COLO829 (cell line): ENCODE measurements at places on chromosomes 6 and 20.

DNA sequence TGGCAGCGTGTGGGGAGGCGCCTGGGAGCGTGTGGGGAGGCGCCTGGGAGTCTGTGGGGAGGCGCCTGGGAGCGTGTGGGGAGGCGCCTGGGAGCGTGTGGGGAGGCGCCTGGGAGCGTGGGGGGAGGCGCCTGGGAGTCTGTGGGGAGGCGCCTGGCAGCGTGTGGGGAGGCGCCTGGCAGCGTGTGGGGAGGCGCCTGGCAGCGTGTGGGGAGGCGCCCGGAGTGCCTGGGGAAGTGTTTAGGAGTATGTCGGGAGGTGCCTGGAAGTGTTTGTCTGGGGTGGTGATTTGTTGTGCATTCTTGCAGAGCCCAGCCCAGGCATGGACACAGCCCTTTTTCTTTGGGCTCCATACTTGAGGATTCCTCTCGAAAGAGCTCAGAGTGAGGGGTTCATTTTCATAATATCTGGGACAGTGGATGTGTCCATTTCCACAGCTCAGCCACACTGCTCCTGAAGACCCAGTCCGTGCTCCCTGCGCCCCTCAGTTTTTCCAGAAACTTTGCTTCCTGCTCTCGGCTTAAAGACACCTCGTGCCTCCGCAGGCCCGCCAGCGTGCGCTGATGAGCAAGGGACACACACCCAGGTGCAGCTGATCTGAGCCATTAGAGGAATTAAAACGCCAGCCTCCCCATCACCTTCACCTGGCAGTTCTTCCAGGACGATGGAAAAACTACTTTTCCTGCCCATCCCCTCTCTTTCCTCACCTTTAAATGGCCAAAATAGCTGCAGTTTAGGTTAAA lies 172.2 kb upstream of the THBS2 start:
- DNase-seq: no peak

- DNase-seq: no peak
These were observed 25.5 kb downstream of the ENTPD6 start for GRCh38 chr20:25220810-25221591.

GRCh38 chr6:83511901-83512681 lies at the start of gene PRSS35:
PRSS35 (plus strand) TSS chr6:83512534; CDS start chr6:83523442, 10,908 bp downstream.
- DNase-seq: no peak

DNA sequence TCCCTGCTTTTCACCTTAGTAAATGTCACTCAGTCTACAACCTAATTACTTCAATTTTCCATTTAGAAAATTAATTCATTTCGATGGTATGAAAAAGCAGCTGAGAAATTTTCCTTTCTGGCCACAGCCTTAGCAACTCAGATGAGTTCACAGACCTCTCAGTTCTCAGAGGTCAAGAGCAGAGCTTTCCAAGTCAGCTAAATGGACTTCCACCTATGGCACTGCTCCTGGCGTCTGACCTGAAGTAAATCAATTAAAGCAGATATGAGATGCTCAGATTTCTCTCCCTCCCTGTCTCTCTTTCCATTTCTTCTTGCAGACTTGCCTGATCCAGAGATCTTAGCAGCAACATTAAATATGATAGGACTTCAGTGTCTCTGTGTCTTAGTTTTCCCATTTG lies 412.6 kb downstream of the QKI start:
- DNase-seq: no peak

GRCh38 chr6:141492521-141493284 lies 640.0 kb upstream of the GJE1 start:
- no peak for DNase-seq

- no peak for DNase-seq
These were observed 134.6 kb downstream of the ATXN1 start for GRCh38 chr6:16626650-16627049.

DNA sequence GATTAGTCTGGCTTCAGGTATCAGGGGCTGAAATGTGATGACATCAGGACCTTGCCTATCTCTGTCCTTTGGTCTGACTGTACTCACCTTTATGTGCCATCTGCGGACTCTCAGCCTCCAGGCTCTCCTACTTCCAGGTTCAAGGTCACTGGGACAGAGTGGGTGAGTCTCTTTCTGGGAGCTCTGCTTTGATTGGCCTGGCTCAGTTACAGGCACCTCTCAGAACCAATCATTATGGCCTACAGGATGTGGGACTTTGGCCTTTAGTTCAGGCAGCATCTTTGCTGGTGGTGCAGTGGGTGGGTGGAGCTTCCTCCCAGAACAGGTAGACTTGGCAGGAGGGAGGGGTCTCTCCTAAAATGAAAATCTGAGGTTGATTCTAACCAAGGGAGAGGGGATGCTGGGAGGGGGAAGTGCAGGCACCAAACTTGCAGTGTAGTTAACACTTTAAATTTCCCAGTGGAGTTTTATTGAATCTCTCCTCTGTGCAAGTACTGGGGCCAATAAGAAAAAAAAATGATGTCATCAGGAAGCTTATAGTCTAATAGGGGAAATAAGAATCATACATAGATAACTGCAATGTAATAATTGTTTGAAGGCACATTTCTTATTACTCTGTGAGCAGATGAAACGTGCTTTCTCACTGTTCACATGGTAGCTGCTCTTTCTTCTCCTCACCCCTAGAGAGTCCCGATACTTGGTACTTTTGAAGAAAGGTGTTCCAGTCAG lies 53.4 kb downstream of the SLC24A3 start:
- no peak for DNase-seq
